HCT116 (cell line): ENCODE measurements at places on chromosomes 2 and 18. TPM values are rescaled to one million over a fixed set of nuclear protein-coding genes. Genes with fewer than 3 reads are reported as not detected.

The OTX1 gene
- 13.1 TPM for total RNA-seq

DNA sequence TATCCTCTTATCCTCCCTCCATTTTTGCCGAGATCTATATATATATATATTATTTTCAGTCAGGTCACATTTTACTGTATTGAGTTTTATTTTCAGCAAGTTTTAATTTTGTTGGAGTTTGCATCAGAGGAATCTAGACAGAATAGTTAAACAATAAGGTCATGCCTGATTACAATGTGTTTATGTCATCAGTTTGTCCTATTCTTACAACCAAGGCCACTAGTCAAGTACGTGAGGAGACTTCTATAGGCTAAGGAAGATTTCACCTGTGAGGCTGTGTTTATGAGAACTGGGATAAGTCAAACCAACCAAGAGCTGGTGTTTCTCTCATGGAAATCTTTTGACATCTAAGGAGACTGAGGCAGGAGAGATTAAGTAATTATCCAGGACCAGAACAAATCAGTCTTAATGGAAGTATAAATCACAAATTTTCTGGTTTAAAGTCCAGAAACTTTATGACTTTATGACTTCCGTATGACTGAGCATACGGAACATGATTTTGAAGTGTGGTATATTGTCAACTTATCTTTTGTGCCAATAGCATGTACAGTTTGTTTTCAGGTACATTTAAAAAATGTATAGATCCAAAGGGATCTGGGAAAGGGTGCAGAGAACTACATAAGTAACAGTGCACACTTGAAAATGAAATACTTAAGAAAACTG, 100.0 kb upstream of the DTNA start:
- DNase-seq, result no peak

The C2orf42 gene
- 17.4 TPM for total RNA-seq

GRCh38 chr2:86825036-86825692, 34.5 kb upstream of the CD8A start:
- DNase-seq, result no peak

- DNase-seq, result no peak
Observed at GRCh38 chr2:43068631-43069517, 157.5 kb downstream of the ZFP36L2 start.

DNA sequence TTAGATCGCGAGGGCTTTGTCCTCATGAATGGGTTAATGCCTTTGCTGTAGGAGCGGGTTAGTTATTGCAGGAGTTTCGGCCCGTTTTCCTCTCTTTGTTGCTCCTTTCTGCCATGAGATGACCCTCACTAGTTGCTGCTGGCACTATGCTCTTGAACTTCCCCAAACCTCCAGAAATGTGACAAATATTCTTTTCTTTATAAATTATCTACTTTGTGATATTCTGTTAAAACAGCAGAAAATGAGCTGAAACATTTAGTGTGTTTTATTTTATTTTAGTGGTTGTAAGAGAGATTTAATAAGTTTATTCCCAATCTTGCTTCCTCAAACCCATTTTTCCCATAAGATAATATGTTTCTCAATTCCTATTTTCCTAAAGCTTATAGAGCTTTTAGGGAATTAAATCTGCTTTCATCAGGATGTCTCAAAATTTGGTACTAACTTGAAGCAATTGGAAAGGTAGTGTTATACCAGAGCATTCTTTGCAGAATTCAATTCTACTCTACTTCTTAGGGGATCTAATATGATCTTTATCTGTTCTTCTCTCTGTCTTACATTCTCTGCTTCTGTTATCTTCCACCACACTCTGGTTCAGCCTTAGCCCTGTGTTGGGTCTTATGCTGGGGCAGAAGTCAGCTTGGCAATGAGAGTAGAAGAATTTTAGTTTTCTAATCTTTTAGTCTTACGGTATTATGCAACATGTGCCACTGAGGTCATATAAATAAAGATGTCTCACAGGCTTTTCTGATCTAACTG, 23.1 kb downstream of the DDX1 start:
- DNase-seq, result no peak

The LRRTM1 gene
- total RNA-seq, result not detected

The CLEC4F gene
- total RNA-seq, result not detected

DNA sequence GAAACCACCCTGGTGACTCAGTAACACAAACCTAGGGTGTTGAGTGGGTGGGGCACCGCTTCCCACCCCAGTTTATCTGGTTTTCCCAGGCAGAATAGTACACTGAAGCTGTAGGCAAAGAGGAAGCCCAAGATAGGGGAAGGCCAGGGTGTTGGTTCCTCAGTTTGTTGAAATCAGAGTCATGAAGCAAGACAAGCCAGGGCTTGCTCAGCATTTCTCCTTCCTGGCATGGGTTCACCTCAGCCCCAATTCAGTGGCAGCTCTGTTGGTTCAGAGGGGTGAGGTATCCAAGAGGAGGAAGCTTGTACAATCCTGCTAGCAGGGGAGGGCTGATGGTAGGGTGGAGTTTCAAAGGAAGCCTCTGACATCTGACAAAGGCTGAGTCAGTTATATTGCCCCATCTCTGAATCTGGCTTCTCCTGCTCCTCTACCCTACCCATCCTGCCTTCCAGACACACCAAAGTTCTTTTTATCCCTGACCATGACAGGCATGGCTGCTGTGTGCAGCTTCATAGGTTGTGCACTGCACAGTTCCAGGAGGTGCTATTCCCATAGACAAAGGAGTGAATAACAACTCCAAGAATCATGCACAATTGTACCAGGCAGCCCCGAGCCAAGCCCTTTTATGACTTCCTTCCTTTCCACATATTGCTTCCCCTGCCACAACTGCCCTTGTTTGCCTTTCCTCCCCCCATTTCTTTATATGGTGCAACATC, 24.9 kb upstream of the RAB10 start:
- peak; percentile 43 for DNase-seq

DNA sequence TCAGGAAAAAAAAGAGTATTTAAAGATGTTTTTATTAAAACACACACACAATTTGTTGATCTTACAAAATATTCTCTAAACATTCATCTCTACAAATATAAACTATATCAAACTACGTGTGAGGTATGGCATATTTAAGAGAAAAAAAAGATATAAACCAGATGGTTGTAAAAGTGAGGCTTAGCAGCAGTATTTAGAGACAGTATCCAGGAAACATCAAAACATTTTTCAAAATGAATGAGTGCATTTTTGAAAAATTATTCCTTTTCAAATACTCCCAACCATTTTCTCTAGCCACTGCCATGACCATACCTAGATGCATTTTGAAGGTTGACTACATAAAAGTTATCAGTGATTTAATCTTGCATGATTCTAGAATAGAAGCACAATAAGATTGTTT, 38.2 kb upstream of the RAB27B start:
- DNase-seq, result no peak

- DNase-seq, result no peak
Observed at GRCh38 chr2:241228081-241228859, 39.8 kb downstream of the ANO7 start.

DNA sequence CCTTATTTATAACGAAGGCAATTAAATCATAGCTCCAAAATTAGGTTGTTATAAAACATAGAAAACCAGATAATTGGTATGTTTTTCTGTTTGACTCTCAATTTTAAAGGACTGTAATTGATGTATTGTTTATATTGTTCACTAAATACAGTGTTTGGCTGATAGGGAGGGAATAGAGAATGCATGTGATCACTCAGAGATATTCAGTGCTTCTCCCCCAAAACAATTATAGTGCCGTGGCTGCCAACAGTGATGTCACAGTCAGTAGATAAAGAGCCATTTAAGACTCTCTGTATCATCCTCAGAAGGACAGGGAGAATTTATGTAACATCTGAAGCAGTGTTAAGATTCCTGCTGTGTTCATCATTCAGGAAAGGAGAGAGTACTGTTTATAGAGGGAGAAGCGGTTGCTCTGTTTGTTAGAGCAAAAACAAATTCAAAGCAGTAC, 69.6 kb downstream of the PHLPP1 start:
- no peak for DNase-seq
